ENCODE measurements at places on chromosomes 7 and 10.

DNA sequence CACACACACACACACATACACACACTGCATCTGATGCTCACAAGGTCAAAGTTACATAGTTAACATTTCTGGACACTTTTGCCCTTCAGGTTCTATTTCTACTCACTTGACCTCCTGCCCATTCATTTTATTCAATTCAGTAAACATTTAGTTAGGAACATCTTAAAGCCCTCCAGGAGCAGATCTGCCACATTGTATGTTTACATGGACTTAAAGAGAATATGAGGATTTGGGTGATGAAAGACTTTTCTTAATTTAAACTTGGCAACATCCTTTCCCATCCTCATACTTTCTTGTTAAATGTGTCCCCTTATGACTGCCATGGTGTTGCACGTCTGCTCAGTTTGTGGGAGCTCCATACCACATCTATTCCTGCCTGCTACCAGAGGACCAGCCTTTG lies 322.8 kb upstream of the BMPER start:
- no peak for DNase-seq

GRCh38 chr7:6516387-6516983 lies 34.8 kb downstream of the GRID2IP start:
- peak; percentile 69 for DNase-seq

GRCh38 chr10:44572146-44572545 lies 187.2 kb upstream of the CXCL12 start:
- no peak for DNase-seq

DNA sequence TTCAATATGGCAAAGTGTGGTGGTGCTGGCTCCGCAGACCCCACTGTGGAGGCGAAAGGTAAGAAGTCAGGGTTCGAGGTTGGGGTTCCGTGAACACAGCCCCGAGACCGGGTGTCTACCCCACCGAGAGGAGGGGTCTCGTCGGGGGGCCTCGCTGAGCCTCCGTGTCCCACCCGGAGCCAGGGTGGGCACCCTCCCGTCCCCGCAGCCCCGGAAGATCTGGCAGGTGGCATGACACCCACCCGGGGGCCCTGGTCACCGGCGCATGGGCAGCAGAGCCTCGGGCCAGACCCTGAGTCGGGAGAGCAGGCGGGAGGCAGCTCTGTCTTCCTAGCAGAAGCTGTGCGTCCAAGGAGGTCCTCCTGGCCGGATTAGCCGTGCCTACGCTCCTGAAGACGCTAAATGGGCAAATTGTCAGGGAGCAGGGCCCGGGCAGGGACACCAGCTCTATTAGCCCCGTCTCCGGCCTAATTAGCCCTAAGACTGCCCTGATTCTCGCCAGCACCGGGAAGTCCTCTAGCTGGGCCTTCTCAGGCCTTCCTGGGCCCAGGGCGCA lies 56.4 kb downstream of the UNCX start:
- DNase-seq = no peak

GRCh38 chr7:131489196-131489595 lies 67.2 kb downstream of the PODXL start:
- no peak for DNase-seq

DNA sequence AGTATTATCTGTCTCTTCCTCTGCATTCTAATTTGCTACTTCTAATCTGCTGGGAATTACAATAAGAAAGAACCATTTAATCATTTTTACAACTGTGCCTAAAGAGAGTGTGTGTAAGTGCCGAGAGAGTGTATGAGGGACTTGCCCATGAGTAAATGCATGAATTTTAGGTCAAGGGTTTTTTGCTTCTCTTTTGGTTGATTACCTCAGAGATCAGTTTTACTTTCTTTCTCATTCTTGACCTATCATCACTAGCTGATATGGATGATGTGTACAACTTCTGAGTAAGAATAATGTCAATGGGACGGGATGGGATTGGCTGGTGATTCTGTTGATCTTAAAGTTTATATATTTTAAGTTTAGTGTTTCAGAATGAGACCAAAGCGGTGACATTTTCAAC lies 47.8 kb downstream of the IKZF1 start:
- no peak for DNase-seq

GRCh38 chr10:69864321-69864720 lies 62.6 kb downstream of the COL13A1 start:
- DNase-seq = no peak

- DNase-seq = no peak
These were observed 448.1 kb downstream of the GATA3 start for GRCh38 chr10:8502573-8502972.

- no peak for DNase-seq
These were observed 118.1 kb upstream of the RHEB start for GRCh38 chr7:151637781-151638261.

GRCh38 chr7:30674420-30674819 lies 7.8 kb downstream of the CRHR2 start:
- no peak for DNase-seq

- peak; percentile 16 for DNase-seq
These were observed 876 bp downstream of the GNAI1 start for GRCh38 chr7:80135309-80136104.

DNA sequence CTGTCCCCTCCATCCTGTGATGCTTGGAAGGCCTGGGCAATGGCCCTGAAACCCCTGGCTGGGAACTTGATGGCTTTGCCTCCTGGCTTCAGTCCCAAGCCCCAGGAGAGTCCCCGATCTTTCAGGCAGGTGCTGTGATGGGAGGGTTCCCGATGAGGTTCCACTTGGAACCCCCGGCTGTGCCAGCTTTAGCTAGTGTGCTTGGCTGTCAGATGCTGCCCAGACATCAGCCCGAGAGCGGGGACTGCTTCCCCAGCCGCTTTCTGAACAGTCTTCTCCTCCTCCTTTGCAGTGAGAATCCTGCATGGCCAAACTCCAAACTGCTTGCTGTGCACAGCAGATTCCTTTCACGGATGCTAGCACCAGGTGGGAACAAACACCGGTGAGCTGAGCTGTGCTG lies 58.1 kb downstream of the PKD1L1 start:
- no peak for DNase-seq

DNA sequence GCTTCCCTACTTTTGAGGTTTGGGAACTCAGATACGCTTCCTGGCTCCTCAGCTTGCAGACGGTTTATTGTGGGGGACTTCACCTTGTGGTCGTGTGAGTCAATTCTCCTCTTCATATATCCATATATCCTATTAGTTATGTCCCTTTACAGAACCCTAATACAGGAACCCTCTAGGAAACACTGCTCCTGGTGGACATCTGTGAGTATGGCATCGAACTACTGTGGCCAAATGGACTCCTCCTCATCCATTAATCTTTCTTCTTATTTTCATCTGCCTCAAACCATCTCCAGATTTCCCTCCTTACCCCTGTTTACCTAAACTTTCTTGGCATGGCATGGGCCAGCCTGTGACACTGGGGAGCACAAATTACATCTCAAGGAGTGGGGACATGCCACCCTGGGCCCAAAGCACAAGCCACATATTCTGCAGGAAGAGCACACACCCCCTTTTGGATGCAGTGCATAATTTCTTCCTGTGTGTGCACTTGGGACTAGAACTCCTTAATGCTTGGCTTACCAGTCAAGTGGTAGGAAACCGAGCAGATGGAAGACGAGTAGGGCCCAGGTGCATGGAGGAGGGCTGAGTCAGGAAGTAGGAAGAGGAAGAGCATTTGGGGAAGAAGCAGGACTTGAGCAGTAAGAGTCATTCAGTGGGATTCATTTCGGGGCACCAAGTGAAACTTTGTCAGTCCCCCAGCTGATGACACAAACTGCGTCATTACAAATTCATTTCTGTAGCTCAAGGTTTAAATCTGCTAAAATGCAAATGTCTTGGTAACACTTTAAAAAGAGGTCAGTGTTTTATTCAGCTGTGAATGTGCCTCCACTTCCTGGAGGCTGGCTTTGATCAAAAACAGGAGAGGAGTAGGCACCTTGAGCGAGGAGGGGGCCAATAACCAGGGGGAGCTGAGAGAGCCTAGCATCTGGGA lies 80.8 kb upstream of the PLXNA4 start:
- peak; percentile 10 for DNase-seq

- DNase-seq = no peak
These were observed 47.2 kb upstream of the NRP1 start for GRCh38 chr10:33381451-33382215.
